ENCODE measurements at places on chromosomes 16 and 17.

DNA sequence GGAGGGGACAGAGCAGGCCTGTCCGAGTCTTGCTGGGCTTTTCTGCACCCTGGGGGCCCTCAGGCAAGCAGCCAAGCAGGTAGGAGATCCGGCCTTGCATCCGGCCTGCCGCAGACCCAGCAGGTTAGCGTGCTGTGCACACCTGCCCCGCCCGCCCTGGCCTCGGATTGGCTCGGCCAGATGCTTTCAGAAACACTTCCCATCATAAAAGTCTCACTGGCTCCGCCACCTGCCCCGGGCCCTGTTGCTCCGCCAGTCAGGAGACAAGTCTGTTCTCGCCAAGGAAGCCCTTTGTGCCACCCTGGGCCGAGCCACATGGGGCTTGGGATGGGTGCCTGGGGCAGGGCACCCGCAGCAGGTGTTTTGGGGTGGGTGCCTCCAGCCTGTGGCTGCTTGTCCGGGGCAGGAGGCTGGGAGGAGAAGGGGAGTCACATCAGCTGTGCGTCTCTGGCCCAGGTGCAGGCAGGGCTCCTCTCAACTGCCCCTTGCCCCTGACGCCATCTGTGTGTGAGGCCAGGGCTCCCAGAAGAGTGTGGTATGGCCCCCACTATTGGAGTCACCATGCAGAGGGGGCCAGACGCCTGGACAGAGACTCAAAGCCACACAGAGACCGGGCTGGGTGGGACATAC, 228.2 kb upstream of the GSE1 start:
- DNase-seq, result no peak

DNA sequence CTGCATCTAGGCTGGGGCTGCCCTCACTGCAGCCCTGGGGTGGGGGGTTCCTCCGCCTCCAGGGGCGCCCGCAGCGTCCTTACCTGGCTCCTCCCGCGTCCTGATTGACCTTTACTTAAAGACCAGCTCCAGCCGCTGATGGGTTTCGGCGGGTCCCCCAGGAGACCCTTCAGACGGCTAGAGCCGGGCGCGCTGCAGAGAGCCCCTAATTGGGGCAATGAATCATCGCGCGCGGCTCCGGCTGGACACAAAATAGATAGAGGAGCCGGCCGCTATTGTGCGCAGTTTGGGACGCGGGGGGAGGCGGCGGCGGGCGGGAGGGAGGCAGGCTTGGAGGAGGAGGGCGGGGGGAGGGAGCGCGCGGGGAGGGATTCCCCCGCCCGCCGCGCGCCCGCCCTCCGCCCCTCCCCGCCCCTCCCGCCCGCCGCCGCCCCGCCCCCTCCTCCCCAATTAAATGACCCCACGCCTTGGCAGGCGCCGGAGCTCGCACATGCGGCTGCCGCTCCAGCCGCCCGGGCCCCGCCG, 56.5 kb upstream of the CIBAR2 start:
- no peak for DNase-seq

DNA sequence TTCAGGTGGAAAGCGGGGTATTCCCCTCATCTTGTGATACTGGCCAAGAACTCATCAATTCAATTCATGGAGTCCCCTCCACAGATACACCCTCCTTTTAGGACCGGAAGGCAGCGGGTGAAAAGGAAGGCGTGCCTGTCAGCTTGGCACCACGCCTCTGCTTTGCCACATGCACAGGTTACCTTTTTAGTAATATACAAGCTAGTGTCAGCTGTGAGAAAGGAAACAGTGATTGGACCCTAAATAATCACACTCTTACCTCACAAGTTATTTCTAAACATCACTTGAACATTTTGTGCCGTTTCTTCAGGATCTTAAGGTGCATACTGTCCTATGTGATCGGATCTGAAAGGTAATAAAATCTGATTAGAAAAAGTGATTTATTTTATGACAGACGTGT, 15.7 kb downstream of the ZDHHC7 start:
- DNase-seq, result no peak

GRCh38 chr16:19228052-19228451, 57.5 kb upstream of the CLEC19A start:
- no peak for DNase-seq

DNA sequence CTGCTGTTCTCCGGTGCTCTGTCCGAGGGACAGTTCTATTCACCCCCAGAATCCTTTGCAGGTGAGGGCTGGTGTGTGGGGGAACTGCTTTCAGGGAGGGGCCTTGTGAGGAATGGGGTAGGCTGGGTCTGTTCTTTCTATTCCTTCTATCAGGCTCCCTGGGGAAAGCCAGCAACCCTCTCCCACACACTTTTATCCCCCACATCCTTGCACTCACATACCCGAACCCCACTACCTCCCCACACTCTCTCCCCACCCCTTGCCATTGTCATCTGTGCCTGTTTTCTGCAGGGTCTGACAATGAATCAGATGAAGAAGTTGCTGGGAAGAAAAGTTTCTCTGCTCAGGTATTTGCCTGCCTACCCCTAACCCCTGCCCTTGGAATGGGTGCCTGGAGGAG, 6.4 kb upstream of the TCAP start:
- DNase-seq, result no peak

- DNase-seq, result no peak
Measured at GRCh38 chr17:31510308-31511194, 119.1 kb downstream of the RAB11FIP4 start.

GRCh38 chr16:81994485-81994884, 16.8 kb downstream of the SDR42E1 start:
- no peak for DNase-seq

- DNase-seq, result no peak
Measured at GRCh38 chr17:14918540-14918939, 346.6 kb downstream of the PMP22 start.

- DNase-seq, result no peak
Measured at GRCh38 chr16:75626806-75627205, 3.7 kb upstream of the ADAT1 start.

GRCh38 chr17:70172449-70172848, 3.1 kb downstream of the KCNJ2 start:
- no peak for DNase-seq

DNA sequence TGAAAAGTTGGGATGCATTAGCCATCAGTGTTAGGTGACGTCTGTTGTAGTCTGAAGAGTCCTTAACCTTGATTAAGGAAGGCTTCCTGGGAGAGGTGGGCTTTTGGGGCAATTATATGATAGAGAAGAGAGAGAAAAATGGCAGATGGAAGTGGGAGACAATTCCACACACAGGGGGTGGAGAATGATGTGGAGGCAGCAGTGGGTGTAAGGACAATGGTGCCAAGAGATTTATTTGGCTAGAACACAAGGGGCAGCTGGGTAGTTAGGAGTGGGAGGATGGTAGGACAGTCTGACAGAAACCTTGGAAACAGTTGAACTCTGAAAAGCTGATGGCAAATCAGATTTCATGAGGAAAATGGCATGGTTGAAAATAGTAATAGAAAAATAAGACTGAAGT, 10.7 kb upstream of the DUSP14 start:
- DNase-seq, result no peak

GRCh38 chr17:38750312-38751121, 2.0 kb upstream of the PSMB3 start:
- DNase-seq, result peak; percentile 52

DNA sequence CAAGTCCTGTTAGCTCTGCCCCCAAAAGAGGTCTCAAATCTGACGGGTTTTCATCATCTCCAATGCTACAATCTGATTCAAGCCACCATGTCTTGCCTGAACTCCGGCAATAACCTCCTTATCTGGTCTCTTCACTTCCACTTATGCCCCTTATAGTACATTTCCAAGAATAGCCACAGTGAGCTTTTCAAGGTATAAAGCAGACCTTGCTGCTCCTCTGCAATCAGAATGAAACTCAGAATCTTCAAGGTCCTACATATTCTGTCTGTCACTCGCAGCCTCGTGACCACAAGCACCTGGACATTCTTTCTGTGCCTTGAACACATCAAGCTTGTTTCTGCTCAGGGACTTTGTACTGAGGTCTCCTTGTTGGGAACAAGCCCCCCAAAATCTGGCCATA, 84.7 kb downstream of the YPEL2 start:
- DNase-seq, result no peak

GRCh38 chr16:25570131-25570530, 121.6 kb upstream of the HS3ST4 start:
- no peak for DNase-seq

DNA sequence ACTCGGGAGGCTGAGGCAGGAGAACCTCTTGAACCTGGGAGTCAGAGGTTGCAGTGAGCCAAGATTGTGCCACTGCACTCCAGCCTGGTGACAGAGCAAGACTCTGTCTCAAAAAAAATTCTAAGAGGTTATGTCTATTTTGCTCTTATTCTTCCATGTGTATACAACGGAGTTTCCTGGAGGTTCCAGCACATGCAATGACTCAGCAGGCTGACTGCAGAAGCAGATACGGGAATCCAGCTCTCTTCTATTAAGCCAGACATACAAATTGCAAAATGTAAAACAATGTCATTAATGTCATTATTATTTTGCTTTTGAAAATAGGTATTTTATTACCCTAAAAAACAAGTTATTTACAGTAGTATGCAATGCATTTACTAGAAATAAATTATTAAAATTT, 18.4 kb downstream of the MIEF2 start:
- DNase-seq, result no peak

GRCh38 chr17:35786941-35787432, 8.5 kb downstream of the MMP28 start:
- no peak for DNase-seq

DNA sequence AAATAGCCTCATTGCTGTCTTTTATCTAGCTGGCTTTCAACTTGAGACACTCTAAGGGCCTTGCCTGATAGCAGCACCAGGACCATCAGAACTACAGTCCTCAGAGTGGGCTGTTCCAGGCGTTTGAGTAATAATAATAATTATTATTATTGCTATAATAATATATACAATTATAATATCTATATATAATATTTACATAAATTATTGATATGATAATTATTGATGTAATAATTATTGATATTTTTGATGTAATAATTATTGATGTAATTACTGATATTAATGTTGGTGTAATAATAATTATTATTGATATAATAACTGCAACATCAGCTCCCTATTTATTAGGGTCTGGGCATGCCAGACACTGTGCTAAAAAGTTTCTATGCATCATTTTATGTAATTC, 25.6 kb upstream of the CRHR1 start:
- DNase-seq, result no peak

DNA sequence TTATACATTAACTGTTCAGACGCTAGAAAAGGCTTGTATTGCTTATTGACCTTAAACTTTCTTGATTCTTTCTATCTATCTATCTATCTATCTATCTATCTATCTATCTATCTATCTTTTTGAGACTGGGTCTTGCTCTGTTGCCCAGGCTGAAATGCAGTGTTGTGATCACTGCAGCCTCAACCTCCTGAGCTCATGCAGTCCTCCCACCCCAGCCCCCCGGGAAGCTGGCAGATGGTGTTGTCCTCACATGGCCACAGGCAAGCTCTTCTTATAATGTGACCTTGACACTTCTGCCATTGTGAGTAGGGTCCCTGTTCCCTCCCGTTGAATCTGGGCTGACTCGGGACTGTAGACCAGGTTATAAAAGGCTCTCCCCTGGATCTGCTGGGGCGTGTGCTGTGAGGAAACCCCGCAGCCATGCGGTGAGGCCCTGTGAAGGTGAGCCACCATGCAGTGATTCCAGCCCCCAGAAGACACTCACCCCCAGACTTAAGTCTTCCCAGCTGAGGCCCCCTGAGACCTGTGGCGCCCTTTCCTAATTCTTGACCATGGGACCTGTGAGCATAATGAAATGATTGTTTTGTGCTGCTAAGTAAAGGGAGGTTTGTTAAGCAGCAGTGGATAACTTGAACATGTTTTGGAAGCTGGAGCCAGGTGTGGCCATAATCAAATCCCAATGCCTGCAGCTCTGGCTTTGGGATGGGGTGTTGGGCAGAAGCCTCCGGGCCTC, 54.3 kb downstream of the RPTOR start:
- DNase-seq, result no peak

DNA sequence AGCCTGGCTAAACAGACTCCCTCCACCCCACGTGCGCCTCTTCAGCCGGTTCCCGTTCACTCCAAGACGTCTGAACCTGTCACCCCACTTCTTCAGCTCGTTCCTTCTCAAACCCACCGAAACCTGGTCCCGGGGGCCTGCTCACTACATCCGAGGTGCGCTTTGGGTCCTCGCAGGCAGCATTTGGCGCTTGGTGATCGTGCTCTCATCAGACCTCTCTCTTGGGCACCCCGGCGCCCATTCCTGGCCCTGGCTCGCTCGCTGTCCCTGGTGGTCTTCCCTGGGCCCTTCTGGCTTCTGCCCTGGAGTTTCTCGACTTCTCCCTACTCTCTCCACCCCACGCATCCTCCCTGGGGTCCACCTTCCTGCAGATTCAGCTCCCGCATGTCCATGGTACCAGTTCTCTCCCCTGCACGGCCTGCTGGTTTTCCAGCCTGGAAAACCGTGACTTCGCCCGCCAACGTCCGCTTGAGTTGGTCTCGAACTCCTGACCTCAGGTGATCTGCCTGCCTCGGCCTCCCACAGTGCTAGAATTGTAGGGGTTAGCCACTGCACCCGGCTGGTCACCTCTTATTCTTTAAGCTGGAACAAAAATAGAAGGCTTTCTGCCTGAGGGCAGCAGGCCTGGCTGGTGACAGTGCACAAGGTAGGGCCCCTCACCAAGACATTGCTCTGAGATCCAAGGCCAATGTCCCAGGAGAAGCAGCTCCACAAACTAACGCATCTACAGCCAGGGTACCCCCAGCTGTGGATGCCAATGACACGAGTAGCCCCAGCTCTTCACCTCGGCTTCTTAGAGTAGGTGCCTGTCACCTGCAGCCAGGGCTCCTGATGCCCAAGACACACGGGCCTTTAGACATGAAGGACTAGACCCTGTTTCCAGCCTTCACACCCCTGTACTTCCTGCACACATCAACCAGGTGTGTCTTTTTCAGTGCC, 1.1 kb upstream of the MEAK7 start:
- no peak for DNase-seq

DNA sequence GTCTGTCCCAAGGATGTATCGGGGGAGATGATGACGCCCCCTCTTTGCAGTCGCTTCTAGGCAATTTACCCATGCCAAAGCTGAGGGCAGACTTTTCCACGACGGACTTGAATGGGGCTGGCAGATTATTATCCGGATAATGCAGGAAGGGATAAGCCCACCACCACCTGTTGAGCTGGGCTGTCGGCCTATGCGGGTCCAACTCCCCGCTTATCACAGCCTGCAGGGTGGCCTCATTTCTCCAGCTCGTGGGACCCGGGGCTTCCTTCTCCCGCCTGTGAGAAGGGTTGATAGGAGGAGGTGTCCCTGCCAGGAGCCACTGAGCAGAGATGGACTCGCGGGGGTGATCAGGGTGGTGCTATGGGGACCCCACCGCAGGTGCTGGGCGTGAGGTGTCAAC, 559 bp downstream of the CACNG5 start:
- no peak for DNase-seq

GRCh38 chr17:71029246-71029645, 859.9 kb downstream of the KCNJ2 start:
- DNase-seq, result no peak

All from NCI-H774 (cell line).